ENCODE measurements at places on chromosomes 1 and 21.

GRCh38 chr1:103142461-103142860, 34.1 kb upstream of the COL11A1 start:
- no peak for DNase-seq

GRCh38 chr1:99327357-99327756, 63.1 kb downstream of the PLPPR4 start:
- no peak for DNase-seq

GRCh38 chr1:93575621-93576284, 105.9 kb downstream of the BCAR3 start:
- no peak for DNase-seq

DNA sequence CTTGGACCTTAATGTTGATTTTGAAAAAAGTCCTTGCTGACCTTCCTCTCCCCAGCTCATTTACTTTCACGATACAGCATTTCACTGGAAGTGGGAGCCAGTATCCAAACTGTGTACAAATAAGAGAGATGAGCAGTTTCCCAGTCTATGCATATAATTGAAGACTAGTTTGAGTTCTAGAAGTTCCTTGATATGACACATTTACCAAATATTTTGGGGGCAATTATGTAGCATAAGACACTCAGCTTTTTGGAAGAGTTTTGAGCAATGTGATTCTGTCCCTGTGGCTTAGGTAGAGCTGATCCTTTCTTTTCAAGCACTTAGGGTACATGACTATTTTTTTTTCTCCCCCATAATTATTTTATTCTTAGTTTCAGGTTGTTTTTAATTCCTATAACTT, 26.4 kb downstream of the GIPC2 start:
- no peak for DNase-seq

DNA sequence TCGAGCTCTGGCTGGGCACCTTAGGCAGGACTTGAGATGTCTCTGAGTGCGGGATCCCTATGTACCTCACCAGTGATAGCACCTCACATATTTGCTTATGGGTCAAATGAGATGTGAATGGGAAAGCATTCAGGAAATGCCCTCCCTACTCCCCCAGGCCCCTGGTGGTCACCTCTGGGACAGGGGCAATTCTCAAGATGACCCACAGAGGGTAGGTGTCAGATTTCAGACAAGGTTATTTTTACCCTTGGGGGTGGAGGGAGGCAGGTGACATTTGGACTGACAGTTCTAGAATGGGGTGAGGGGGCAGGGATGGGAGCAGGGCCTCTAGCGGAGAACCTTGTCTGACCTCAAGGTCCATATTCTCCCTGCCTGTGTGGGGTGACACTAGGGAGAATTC, 27.1 kb downstream of the ACOT11 start:
- DNase-seq, result no peak
